ENCODE measurements at places on chromosomes 7 and 10. TPM values are rescaled to one million over a fixed set of nuclear protein-coding genes. Genes with fewer than 3 reads are reported as not detected.

The SPOCK2 gene
- 3.2 TPM for total RNA-seq

The CALD1 gene
- total RNA-seq = 616 TPM

The NFKB2 gene
- 11.3 TPM for total RNA-seq

The NAT16 gene
- not detected for total RNA-seq

The CYP2E1 gene
- 1.1 TPM for total RNA-seq

The CXCL12 gene
- total RNA-seq = 154 TPM

The LAMB1 gene
- total RNA-seq = 323 TPM

The MRLN gene
- total RNA-seq = 5.7 TPM

The DENND2A gene
- total RNA-seq = 34.4 TPM

The STRA8 gene
- total RNA-seq = not detected

The ALOX5 gene
- total RNA-seq = 25.7 TPM

The CYP3A4 gene
- total RNA-seq = not detected

The INTS15 gene
- total RNA-seq = 11.6 TPM

The NPS gene
- not detected for total RNA-seq

The PRKCQ gene
- 3.2 TPM for total RNA-seq

The SEMA3C gene
- total RNA-seq = 570 TPM

The ECHDC3 gene
- 1.5 TPM for total RNA-seq
